H9 (cell line): ENCODE measurements at places on chromosomes 4 and X.
A peak's percentile ranks its signal among the peaks of the same experiment; 100 is the strongest.

DNA sequence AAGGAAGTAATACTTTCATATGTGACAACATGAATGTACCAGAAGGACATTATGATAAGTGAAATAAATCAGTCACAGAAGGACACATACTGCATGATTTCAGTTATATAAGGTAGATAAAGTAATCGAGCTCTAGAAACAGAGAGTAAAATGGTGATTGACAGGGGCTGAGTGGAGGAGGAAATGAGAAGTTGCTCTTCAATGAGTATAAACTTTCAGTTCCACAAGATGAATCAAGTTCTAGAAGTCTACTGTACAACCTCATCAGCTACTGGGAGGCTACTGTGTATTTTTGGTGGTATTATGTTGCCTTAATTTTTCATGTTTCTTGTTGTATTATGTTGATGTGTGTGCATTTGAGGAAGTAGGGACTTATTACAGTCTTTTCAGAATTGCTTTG, 270.9 kb upstream of the GRIA3 start:
- DNase-seq, result no peak

- no peak for DNase-seq
These were observed 84.9 kb downstream of the MAML3 start for GRCh38 chr4:140069066-140069465.

DNA sequence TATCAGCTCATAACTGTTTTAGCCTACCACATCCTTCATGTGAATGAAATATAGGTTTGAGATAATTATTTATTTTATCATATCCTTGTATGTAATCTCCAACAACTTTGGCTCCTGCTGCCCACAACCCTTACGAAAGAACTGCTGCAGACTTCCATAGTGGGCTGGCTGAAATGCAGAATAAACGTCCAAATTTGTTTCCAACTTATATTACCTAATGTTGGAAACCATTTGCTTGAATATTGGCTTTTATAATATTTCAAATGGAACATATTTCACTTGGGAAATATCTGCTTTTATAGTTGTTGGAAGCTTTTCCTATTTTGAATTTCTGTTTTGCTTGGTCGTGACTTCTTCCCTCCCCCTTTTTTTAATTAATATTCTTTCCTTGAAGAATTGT, 45.0 kb upstream of the ITM2A start:
- DNase-seq, result no peak

DNA sequence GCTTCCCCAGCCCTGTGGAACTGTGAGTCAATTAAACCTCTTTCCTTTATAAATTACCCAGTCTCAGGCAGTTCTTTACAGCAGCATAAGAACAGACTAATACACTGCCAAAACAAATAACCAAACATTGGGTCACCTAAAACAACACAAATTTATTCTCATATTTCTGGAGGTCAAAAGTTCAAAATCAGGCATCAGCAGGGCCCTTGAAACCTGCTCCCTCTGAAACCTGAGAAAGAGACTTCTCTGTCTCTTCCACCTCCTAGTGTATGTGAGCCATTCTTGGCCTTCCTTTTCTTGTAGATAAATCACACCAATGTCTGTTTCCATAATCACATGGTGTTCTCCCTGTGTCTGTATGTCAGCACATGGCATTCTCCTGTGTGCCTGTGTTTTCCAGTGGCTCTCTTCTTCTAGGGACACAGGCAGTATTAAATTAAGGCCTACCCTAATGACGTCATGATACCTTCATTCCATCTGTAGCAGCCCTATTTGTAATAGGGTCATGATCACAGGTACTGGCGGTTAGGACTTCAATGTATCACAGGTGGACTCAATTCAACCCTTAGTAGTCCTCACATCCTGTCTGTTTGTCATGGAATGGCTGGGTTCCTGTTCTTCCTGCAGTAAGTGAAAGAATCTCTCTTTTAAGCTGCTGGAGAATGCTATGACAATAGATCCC, 147.3 kb upstream of the CLNK start:
- DNase-seq, result no peak

DNA sequence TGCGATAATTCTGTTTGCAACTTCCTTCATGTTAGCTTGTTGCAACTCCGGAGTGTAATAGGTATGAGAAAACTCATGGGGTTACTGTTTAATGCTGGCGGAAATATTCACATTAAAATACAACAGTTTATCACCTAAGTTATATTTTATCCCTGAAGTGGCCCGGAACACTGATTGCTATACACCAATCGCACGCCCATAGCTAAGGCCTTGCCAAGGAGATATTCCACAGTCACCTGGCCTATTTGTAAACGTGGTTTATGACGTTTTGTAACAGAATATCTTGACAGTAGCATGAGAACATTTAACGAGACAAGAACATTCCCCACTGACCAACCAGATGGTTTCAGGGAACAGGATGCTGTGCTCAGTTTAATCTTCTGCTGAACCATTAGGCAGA, 23.2 kb upstream of the FAM90A26 start:
- no peak for DNase-seq

DNA sequence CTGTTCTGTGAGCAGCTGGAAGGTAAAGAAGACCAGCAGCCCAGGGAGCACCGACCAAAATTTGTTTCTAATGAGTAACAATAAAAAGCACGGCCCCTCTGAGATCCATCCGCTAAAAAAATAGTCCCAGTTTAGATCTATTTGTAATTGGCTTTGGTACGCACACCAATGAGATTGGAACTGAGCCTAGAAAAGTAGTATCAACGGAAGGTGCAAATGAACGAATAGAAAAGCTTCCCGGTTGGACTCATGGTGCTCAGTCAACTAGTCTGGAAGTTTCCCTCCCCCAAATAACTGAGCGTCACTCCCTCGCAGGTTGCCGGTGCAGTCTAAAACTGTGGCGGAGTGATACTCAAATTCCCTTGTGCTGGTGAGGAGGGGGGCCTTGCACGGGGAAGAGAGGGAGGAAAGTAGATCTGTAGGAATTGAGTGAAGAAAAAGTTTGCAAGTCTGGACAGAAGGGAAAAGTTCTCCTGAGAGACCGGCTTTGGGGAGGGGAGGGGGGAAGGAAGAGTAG, at the start of gene COL4A5:
TSS of gene COL4A5 (plus strand) at position 413 of the 517 bp plus-strand sequence. CDS start 288 bp downstream, outside the sequence.
- peak; percentile 79 for DNase-seq

DNA sequence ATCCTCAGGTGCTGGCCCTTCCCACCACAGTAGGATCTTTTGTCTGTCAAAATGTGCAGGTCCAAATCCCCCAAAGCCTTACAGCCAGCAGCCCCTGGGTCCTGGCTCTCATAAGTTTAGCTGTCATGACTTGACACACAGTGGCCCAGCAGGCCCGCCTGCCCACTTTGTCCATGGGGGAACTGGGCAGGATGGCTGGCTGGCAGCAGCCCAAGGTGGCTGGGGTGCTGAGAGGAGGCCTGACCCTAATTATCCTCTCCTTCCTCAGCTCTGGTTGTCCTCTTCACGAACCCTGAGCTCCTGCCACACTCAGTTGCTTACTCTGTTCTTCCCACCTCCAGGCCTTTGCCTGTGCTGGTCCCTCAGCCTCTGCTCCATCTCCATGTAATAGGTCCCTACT, 46.4 kb upstream of the PJA1 start:
- no peak for DNase-seq

DNA sequence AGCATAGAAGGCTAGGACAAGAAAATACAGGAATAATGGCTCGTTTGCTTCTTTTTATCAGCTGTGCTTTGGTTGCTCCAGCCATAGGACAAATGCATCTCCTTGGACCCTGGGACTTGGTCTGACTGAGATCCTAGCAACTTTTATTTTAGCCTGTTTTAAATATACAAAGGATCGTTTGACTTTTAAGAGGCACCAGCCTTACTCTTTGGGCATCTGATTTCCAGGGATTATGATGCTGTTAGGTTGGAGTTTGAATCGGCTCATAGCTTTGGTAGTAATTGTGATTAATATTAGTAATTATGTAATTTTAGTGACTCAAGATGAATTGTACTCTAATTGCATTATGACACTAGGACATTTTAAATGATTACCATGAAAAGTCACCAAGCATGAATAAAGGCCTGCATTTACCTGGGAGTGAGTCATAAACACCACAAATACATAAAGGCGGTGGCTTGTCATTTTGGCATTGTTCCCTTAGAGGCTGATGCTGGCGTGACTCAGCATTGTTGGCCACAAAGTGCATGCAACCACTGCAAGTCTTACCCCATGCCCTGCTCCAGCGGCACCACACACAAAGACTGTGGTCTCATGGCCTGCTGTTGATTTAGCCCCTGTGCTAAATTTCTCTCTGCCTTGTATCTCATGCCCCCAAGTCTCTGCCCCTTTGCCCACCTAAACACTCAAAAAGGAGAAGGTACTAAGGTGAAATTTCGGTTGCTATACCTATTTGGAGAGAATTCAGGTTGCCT, 12.4 kb downstream of the GPAT3 start:
- peak; percentile 53 for DNase-seq

GRCh38 chr4:174707902-174708301, 121.1 kb downstream of the GLRA3 start:
- DNase-seq, result no peak

DNA sequence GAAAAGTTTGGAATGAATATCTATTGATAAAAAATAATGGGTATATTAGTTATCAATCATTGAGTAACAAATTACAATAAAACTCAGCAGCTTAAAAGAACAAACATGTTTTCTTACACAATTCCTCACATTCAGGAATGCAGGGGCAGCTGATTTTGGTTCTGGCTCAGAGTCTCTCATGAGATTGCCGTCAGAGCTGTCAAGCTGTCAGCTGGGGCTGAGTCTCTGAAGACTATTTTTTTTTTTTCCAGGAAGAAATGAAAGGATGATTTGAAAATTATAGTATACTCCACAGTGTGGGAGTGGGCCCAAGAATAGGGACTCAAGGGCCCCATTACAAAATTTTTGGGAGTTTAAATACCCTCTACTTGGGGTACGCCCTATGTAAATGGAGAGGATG, 219.1 kb downstream of the GC start:
- DNase-seq, result no peak

DNA sequence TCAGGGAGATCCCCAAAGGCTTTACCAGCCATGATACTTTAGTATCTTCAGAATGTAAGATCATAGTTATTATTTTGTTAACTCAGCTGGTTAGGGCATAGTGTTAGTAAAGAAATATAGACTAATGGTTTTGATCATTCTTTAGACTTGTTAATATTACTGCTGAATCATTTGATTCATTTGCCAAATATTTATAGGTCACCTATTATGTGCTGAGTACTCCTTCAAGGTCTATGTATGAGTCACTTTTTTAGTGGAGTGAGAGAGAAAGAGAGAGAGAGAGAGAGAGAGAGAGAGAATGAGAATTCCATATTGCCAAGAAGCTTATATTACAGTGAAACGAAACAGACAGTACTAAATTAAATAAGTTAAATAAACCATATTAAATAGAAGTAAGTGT, 110.3 kb downstream of the UBE2NL start:
- no peak for DNase-seq

- DNase-seq, result no peak
These were observed 340.3 kb upstream of the GRID2 start for GRCh38 chr4:91963486-91963885.

GRCh38 chr4:55854129-55854528, 681 bp downstream of the EXOC1 start:
- no peak for DNase-seq

DNA sequence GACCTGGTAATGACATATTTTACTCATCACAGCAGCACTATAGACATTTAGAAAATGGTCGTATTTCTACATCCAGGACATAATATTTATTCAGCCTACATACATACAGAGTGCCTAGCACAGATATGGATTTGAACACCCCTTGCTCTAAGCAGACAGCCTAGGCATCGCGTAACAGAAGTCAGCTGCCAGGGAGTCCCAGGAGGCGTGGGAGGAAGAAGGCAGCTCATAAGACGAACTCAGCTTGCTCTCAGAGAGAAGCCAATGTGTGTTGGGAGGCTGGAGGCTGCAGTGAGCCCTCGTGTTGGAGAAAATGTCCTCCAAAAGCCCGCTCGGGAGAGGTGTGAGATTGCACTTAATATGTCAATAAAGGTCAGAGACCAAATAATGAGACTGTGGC, 131.6 kb downstream of the BCOR start:
- no peak for DNase-seq

- no peak for DNase-seq
These were observed 47.0 kb downstream of the COQ2 start for GRCh38 chr4:83237591-83237990.

- DNase-seq, result no peak
These were observed 129.3 kb upstream of the TMEM164 start for GRCh38 chrX:109873574-109873973.

- no peak for DNase-seq
These were observed 300.3 kb upstream of the IRS4 start for GRCh38 chrX:109036624-109037023.

DNA sequence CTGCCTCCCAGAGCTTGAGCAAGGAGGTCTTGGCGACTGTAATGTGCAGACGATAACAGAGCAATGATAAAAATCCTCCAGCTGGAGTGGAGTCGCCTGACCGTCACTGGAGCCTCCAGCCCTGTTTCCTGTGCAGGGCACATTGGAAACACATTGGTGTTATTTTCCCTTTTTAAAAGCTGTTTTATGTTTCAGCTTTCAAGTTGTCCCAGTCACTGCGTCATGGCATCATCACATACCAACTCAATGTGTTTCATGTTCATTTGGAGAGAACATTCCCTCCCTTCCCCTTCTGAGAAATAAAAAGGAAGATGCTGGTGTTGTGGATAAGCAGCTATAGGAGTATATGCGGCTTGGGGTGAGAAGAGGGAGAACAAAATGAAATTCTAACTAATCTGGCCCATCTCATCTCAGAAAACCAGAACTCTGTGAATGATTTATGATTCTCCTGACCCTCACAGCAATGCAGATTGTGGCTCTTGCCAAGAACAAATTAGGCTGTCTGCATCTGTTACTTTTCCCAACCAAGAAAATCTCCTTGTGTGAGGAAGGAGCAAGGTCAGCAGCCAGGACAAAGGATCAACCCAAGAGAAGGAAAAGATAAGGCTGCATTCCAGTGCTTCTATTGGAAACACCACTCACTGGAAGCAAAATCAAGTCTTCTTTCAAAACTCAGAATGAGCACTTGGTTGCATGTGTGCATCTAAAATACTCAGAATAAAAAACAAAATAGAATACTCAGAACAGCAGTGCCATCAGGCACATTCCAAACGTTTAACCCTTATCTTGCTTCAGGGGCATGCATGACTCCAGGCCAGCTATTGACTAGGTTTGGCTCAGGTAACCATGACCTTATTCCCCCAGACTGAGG, 134.4 kb downstream of the RASL11B start:
- DNase-seq, result no peak

DNA sequence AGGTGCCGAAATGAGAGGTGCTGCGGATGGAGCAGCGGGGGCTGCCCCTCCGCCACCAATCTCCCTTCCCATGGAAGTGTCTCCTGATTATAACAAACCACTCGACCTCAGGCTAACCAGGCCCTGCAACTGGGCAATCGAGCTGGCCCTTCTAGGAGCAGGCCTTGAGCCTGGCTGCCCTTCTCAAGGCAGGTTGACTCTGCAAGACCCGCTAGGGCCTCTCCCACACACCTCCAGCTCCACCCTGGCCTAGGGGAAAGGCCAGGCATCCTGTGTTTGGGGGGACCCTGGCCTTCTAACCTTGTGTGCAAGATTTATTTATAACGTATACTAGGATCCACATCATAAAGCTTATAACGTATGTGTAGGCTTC, 3.7 kb upstream of the BCOR start:
- DNase-seq, result peak; percentile 53

DNA sequence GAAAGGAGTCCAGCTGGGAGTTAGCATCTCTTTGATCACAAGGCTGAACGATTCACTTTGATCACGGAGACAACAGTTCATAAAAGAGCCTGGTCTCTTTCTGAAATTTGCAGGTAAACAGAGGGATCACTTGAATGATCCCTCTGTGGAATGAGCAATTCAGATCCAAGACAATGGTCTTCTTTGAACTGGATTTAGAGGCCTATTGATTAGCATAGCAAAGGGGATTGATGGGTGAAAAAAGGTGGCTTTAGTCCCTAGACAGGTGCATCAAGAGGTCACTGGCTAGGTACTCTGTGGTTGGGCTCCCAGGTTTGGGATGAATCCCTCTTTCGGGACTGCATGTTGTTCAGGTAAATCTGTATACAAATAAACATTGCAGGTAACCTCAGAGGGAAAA, 223.8 kb upstream of the TAPT1 start:
- no peak for DNase-seq
